ENCODE measurements at places on chromosomes 5 and 9.

DNA sequence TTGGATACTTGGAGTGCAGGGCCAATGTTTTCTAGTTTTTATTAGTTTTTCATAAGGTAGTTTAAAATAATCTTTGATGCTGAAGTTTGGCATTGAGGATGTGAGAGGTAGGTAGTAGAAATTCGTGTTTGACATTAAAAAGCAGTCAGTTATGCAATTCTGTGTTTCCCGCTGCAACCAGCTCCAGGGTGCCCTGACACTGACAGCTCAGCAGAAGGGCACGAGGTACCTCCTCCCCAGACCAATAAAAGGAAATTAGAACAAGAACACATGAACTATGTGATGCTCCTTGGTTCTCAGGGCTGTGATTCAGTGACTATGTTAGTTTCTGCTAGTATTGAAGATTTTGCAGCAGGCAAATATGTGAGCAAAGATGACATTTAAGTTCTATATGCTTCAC is 40.2 kb downstream of the NSUN2 start:
- DNase-seq, result no peak

DNA sequence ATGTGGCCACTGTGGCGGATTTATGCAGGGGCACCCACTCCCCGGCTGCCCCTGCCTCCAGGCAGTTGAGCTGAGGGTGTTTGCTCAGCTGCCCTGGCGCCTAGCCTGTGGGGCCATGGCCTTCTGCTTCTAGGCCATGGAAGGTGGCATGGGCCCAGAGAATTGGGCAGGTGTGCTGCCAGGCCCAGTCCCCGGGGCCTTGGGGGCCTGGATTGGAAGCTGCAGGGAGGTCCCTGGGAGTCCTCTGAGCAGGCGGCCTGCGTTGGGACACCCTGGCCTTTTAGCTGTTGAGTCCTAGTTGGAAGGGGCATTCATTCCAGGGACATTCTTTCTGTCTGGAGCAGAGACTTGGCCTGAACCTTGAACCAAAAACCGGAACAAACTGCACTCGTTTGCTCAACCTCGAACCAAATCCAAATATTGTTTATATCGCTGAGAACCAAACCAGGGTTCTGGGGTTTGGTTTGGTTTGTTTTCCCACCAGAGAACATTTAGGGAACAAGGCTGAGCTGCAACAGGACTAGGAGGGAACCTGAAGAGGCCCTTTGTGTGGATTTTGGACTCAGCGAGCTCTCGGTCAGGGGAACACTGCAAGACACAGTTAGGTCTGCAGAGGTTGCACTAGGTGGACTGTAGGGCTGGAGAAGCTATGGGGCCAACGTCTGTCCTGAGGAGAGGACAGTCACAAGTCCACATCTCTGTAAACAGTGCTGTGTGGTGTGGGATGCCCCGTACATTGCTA is 116.8 kb downstream of the BOD1 start:
- DNase-seq, result no peak

- DNase-seq, result no peak
Measured at GRCh38 chr5:116696366-116696765, 121.7 kb upstream of the SEMA6A start.

- DNase-seq, result no peak
Measured at GRCh38 chr5:387491-388265, 55.3 kb upstream of the EXOC3 start.

DNA sequence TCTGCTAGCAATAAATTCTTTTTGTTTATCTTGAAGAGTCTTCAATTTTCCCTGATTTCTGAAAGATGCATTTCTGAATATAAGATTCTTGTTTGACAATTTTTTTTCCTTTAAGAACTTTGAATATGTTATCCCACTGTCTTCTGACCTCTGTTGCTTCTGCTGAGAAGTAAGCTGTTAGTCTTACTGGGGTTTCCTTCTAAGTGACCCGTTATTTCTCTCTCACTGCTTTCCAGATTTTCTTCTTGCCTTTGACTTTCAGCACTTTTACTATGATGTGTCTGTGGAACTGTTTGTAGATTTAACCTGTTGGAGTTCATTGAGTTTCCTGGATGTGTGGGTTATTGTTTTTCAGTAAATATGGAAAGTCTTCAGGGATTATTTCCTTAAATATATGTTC is 205.3 kb upstream of the NFIL3 start:
- no peak for DNase-seq

- DNase-seq, result peak; percentile 77
Measured at GRCh38 chr5:7856855-7857254, 5.9 kb upstream of the CFAP90 start.

- no peak for DNase-seq
Measured at GRCh38 chr5:146342882-146343865, 4.5 kb downstream of the POU4F3 start.

DNA sequence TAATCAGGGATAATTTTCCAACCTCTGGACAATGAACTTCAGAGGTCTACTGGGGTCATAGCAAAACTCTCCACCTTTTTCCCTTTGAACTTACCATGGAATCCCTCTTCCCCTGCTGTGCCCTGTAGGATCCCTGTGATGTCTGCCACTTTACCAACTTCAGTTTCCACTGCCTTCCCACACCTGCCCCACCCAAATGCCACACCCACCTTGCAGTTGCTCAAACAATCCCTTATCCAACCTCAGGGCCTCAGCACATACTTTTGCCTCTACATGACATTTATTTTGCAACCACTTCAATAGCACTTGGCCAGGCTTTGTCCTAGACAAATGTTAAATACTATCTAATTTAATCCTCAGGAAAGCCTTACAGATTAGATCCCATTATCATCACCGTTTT is 463.7 kb upstream of the WWC1 start:
- no peak for DNase-seq
